Calu3 (cell line): ENCODE measurements at places on chromosomes 5 and 9. TPM values are rescaled to one million over a fixed set of nuclear protein-coding genes. Genes with fewer than 3 reads are reported as not detected.

The ORM1 gene
- total RNA-seq, result not detected in 2 replicates

The C9orf43 gene
- 0.33 and 0.51 TPM in 2 replicates for total RNA-seq

GRCh38 chr9:105248691-105249090 is 4.2 kb downstream of the SLC44A1 start:
- DNase-seq, result no peak

The FGF1 gene
- total RNA-seq, result not detected in 2 replicates

The FAM153A gene
- 4.3 and 8.4 TPM in 2 replicates for total RNA-seq

The TRIP13 gene
- total RNA-seq, result 25.8 and 29.9 TPM in 2 replicates
